ENCODE measurements at places on chromosomes 12 and 14. TPM values are rescaled to one million over a fixed set of nuclear protein-coding genes. Genes with fewer than 3 reads are reported as not detected.

GRCh38 chr14:90715993-90716392, 100.2 kb downstream of the TTC7B start:
- H3K27me3 ChIP-seq: no peaks in the 10 kb centered on the region
- no peak overlapping the region for H3K27ac ChIP-seq
- peaks cover 7% of the 10 kb centered on the region for H3K4me1 ChIP-seq
- no peaks in the 10 kb centered on the region for H3K36me3 ChIP-seq
- DNase-seq: no peak

- H3K27ac ChIP-seq: peak overlapping the region; percentile 66
- H3K36me3 ChIP-seq: peaks cover 2% of the 10 kb centered on the region
- H3K4me3 ChIP-seq: peak overlapping the region; percentile 80
These were observed 604 bp upstream of the MAGOHB start for GRCh38 chr12:10614056-10614370.

GRCh38 chr14:85533023-85533860, 3.3 kb downstream of the FLRT2 start:
- DNase-seq: peak; percentile 87
- no peaks in the 10 kb centered on the region for H3K4me1 ChIP-seq
- H3K36me3 ChIP-seq: no peaks in the 10 kb centered on the region
- peak overlapping the region; percentile 67 for H3K4me3 ChIP-seq

- H3K4me1 ChIP-seq: no peaks in the 10 kb centered on the region
- no peaks in the 10 kb centered on the region for H3K36me3 ChIP-seq
- H3K27ac ChIP-seq: no peak overlapping the region
- DNase-seq: no peak
- H3K4me3 ChIP-seq: no peak overlapping the region
- H3K27me3 ChIP-seq: no peaks in the 10 kb centered on the region
These were observed 66.9 kb upstream of the NRXN3 start for GRCh38 chr14:78103271-78103670.

GRCh38 chr14:61218157-61218556, 63.0 kb downstream of the TMEM30B start:
- H3K27ac ChIP-seq: peak overlapping the region; percentile 52
- peaks cover 31% of the 10 kb centered on the region for H3K4me1 ChIP-seq
- H3K27me3 ChIP-seq: no peaks in the 10 kb centered on the region
- no peak for DNase-seq

The TAS2R50 gene
- total RNA-seq: 4.4 TPM

DNA sequence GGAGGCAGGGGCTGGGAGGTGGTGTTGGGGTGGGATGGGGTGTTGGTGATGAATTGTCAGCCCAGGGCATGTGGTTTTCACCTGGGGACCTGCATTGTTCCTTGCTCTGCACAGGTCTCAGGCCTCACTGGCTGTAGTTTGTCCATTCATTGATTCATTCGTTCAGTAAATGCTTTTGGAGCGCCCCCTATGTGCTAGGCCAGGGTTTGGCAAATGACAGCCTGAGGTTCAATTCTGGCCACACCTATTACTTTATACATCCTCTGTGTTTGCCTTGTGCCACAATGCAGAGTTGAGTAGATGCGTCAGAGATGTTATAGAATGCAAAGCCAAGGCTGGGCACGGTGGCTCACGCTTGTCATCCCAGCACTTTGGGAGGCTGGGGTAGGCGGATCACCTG, 4.7 kb downstream of the ADCK1 start:
- no peak overlapping the region for H3K27ac ChIP-seq
- no peaks in the 10 kb centered on the region for H3K36me3 ChIP-seq
- no peaks in the 10 kb centered on the region for H3K27me3 ChIP-seq

The SPRYD4 gene
- total RNA-seq: 1.4 TPM

- H3K27ac ChIP-seq: no peak overlapping the region
- peaks cover 2% of the 10 kb centered on the region for H3K27me3 ChIP-seq
- peak overlapping the region; percentile 18 for H3K4me3 ChIP-seq
- H3K36me3 ChIP-seq: peaks cover 3% of the 10 kb centered on the region
- peaks cover 25% of the 10 kb centered on the region for H3K4me1 ChIP-seq
These were observed 2.6 kb upstream of the P3H3 start for GRCh38 chr12:6825398-6826124.

The NINJ2 gene
- total RNA-seq: not detected

GRCh38 chr12:120095736-120096135, 20.8 kb downstream of the RAB35 start:
- no peak for DNase-seq
- H3K4me1 ChIP-seq: peaks cover 2% of the 10 kb centered on the region
- no peaks in the 10 kb centered on the region for H3K27me3 ChIP-seq
- no peak overlapping the region for H3K4me3 ChIP-seq
- H3K36me3 ChIP-seq: peaks cover 55% of the 10 kb centered on the region

GRCh38 chr12:22283006-22283506, 51.5 kb downstream of the ST8SIA1 start:
- H3K36me3 ChIP-seq: no peaks in the 10 kb centered on the region
- no peak overlapping the region for H3K4me3 ChIP-seq
- DNase-seq: peak; percentile 85
- peaks cover 9% of the 10 kb centered on the region for H3K4me1 ChIP-seq
- no peaks in the 10 kb centered on the region for H3K27me3 ChIP-seq

- H3K27ac ChIP-seq: peak overlapping the region; percentile 98
- H3K4me1 ChIP-seq: peaks cover 58% of the 10 kb centered on the region
- peak; percentile 100 for DNase-seq
- no peaks in the 10 kb centered on the region for H3K27me3 ChIP-seq
These were observed 39.9 kb downstream of the LTBP2 start for GRCh38 chr14:74571901-74572725.

The NTS gene
- total RNA-seq: not detected

DNA sequence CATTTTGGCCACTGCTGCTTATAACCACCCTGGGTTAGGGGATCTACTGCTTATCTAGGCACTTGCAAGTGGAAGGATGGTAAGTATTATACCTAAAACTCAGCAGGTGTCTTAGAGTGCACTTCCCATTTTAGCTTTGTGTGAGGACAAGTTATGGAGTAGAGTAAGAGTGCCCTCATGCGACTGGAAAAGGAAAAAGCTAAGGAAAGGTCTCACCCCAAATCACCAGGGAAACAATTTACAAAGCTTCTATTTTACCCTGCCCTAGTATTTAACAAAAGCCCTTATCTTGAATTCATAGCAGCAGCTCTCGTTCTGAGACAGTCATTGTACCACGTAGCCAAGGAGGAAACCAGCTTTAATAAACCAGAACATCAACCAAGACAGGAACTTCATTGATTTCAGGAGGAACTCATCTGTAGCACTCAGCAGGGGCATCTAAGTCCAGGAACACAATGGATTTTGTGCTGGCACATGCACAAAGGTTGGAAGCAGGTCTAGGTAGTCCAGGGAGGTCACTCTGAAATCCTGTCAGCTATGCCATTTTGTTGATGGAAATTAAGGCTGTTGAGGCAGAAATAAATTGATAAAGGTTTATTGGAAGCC, 2.9 kb downstream of the RDH12 start:
- peak; percentile 54 for DNase-seq
- no peaks in the 10 kb centered on the region for H3K36me3 ChIP-seq
- H3K27me3 ChIP-seq: peaks cover 4% of the 10 kb centered on the region
- no peaks in the 10 kb centered on the region for H3K4me1 ChIP-seq
- no peak overlapping the region for H3K4me3 ChIP-seq

DNA sequence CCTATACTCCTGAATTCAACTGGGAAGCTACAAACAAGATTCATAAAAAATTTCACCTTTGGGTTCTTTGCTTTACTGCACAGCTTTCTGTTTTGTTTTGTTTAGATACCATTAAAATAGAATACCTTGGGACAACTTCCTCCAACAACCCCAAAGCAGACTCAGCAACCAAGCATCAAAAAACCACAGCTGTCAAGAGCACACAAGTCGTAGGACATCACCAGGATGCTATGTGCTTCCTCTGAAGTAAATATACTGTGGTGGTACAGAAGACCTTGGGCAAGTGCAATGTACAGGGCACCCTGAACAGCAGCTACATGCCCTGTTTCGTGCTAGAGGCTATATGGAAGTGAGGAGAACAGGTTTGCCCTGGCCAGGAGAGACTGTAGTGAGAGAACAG, 359.3 kb downstream of the BCL11B start:
- H3K4me3 ChIP-seq: no peak overlapping the region
- DNase-seq: no peak
- H3K27me3 ChIP-seq: no peaks in the 10 kb centered on the region
- no peak overlapping the region for H3K27ac ChIP-seq
- no peaks in the 10 kb centered on the region for H3K4me1 ChIP-seq

DNA sequence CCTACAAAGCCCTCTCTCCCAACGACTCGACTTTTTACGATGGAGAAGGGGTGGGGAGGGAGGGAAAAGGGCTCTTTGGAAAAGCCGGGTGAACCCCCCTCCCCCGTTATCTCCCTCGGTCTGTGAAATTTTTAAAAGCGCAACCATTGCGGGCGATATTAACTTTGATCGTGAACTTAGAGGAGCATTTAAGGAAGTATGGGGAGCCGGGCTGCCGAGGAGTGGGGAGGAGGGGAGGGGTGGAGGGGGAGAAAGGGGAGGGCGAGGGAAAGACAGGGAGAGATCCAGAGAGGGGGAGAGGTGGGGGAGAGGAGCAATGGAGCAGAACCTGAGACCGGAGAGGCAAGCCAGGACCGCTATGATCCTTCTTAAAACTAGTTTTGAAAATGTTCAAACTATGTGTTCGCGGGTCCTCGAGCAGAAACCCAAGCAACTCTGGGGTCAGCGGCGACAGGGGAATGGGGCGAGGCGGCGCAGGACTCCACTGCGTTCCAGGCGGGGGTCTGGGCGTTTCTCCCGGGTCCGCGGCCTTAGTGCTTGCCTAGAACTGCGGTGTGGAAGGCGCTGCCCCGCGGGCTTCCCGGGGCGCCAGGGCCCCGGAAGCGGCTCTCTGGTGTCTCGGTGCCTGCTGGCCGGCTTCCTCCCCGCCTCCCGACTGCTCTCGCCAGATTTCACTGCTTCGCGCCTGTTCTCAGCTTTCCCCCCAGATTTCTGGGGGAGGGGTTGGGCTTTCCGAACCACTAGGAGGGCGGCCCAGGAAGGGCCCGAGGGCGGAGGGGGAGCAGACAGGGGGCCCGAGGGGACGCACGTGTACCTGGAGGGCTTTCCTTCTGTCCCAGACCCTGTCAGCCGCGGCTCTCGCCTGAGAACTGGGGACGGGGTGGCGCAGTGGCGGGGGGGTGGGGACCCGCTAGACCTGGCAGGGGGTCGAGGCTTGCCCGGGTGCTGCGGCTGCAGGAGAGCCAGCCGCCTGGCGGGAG, at the start of gene HOTAIR:
Gene HOTAIR, minus strand, starts transcription at position 871 of the 980 bp plus-strand sequence.
- H3K36me3 ChIP-seq: no peaks in the 10 kb centered on the region
- DNase-seq: no peak
- H3K27me3 ChIP-seq: peaks cover 97% of the 10 kb centered on the region
- H3K4me1 ChIP-seq: peaks cover 2% of the 10 kb centered on the region

DNA sequence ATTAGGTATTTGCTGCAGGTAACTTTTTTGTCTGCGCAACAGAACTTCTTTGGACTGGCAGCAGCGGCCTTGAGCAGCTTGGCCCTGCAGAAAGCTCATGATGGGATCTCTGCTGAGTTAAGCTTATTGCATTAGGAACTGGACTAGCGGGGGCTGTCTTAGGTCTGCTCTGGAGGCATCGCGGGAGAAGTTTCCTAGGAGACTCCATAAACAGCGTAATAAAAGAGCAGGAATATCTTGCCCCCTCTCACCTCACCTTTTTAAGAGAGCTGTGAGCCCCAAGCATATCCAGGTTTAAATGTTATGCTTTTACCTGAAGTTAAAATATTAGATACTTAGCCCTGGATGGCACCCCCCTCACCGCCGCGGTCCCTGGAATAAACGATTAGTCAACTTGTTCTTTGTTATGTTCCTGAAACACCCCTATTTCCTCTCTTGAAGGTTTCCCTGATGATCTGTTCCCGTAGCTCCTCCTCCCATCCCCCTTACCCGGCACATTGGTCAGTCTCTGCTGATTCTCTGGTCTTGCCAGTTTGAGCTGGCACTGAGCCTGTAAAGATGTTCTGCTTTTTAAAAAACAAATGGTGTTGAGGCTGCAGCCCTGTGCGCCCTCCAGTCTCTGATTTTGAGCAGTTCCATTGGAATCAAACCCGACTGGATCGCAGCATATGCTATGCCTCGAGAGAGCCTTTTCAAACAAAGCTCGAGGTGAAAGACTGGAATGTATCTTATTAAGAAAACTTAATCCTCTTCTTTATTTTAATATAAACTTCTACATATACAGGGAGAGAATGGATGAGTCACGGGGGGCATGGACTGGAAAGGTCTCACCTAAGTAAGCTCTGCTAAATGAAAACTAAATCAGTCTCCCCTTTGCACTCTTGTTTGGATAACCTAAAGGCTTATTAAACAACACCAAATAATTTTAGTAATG, 1.9 kb downstream of the MLXIP start:
- peak; percentile 86 for DNase-seq
- peak overlapping the region; percentile 86 for H3K4me3 ChIP-seq
- H3K36me3 ChIP-seq: peaks cover 11% of the 10 kb centered on the region
- H3K27me3 ChIP-seq: peaks cover 4% of the 10 kb centered on the region
- H3K27ac ChIP-seq: peak overlapping the region; percentile 39

DNA sequence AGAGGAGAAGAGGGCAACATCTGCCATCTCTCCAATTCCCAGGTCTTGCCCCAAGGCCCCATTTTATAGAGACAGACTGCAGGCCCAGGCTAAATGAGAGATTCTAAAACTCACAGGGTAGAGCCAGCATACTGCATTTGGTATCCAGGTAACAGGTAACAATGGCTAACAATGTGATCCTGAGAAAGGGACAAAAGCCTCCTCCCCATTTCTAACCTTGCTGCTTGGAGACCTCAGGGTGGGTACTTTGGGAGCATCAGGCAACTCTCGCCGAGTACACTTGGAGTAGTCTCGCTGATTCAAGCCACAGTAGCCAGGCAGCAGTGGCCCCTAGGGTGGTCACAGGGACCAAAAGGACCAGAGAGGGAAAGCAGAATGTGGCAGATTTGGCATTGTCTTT, 162.6 kb upstream of the PLEKHA5 start:
- H3K27me3 ChIP-seq: no peaks in the 10 kb centered on the region

The TPH2 gene
- not detected for total RNA-seq

The KCNMB4 gene
- 0.90 TPM for total RNA-seq

GRCh38 chr12:20097626-20098025, 270.7 kb upstream of the PDE3A start:
- no peak overlapping the region for H3K4me3 ChIP-seq
- H3K27ac ChIP-seq: no peak overlapping the region
- peaks cover 9% of the 10 kb centered on the region for H3K4me1 ChIP-seq
- DNase-seq: peak; percentile 75
- H3K27me3 ChIP-seq: no peaks in the 10 kb centered on the region

Data from IMR-90 (cell line).